ENCODE measurements at places on chromosomes 16 and 17. TPM values are rescaled to one million over a fixed set of nuclear protein-coding genes. Genes with fewer than 3 reads are reported as not detected.

The TLCD2 gene
- polyA plus RNA-seq: 4.4 TPM

The DNASE1 gene
- polyA plus RNA-seq: 7.4 TPM

The ABCA9 gene
- 0.34 TPM for polyA plus RNA-seq

The TBC1D3C gene
- polyA plus RNA-seq: 1.2 TPM

The HOXB3 gene
- 1.9 TPM for polyA plus RNA-seq

The STX8 gene
- 64.0 TPM for polyA plus RNA-seq

The KCTD19 gene
- 0.24 TPM for polyA plus RNA-seq

The TBX4 gene
- polyA plus RNA-seq: 15.3 TPM

Data from lung (tissue), 17 donors.